EL (cell line): ENCODE measurements at places on chromosomes 6 and 20.

DNA sequence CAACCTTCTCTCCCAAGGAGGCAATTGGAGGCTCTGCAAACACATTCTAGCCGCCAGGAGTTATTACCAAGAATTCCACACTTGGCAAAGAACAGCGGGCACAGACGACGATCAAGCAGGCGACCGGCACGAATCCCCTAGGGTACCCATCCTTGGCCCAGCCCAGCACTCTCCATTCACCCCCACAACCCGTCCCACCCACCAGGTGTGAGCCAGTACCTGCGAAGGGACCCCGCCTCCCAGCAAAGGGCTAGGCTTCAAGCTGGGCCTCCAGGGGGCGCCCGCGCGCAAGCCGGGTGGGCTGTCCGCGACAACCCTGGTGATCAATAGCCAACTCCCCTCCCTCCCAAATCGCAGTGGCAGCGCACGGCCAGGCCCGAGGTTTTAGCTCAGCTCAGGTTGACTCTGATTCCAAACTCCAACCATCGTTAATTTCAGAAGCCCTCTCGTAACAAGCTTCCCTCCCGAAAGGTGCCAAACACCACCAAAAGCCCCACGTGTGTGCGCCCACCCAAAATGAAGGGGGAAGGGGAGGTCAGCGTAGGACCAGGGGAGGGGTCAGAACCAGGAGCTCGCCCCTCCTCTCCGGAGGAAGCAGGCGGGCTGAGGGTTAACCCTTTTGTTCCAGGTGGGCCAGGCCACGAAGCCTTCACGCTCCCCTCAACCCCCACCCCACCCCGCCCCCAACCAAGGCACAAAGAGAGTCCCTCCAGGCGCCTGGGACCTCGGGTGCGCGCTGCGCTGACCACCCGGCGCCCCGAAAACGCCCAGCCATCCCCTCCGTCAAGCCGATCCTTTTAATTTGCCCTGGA is 2.1 kb downstream of the SALL4 start:
- peak; percentile 40 for DNase-seq

- no peak for DNase-seq
Measured at GRCh38 chr6:135577059-135577538, 79.6 kb upstream of the AHI1 start.

GRCh38 chr6:47247227-47247797 is 62.4 kb downstream of the TNFRSF21 start:
- no peak for DNase-seq

- DNase-seq, result peak; percentile 69
Measured at GRCh38 chr6:155382338-155382685, 68.0 kb upstream of the TFB1M start.

- DNase-seq, result peak; percentile 58
Measured at GRCh38 chr20:1933465-1933870, 38.3 kb downstream of the SIRPA start.

DNA sequence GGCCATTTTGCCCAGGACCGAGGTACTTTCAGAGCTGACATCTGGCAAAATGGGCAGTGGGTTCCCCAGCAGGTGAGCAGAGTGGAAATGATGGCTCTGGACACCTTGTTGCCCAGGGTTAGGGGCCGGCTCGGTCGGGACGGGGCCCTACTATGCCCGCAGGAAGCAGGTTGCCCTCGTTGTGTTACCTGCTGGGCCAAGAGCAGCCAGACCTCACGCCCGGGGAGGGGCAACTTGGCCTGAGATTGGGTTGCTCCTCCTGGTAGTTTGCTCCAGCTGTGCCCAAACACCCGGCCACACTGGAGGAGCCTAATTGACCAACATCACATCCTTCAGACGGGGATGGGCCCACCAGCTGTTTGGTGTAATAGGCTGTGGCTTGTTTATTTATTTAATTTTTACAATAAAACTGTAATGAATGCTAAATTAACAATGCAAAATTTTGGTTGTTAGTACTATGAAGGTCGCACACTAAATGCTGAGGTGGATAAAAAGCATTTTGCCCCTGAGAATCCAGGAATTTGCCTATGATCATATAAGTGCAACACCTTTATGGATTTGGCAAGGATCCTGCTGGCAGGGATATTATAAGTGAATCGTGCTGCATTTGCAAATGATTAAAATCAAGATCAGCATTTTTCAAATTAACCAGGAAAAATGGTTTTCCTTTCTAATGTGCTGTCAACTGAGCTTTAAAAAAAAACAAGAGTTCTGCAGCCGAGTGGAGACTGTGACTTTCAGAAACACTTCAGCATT is 26.6 kb upstream of the PCMTD2 start:
- DNase-seq, result no peak

- DNase-seq, result no peak
Measured at GRCh38 chr6:100574836-100575235, 110.1 kb upstream of the SIM1 start.

GRCh38 chr20:46914789-46915379 is 20.2 kb downstream of the EYA2 start:
- no peak for DNase-seq

DNA sequence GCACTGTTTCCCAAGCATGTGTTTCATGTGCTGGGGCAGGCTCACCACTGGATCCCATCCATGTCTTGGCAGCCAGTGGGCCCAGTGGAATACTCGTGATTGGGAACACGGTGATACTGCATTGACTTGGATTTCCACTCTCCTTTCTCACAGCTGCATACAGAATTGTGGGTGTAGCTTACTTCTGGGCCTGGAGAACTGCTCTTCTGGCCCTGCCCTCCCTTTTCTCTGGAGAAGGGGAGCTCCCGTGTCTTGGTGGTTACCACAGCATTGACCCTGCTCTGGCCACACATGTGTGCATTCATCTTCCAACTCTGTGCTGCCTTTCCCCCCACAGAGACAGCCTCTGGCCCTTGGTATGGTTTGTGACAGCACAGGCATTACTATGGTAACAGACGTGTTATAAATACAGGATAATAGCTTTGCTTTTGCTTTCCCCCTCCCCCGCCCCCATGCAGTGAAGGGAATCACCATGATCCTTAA is 21.6 kb downstream of the SOBP start:
- no peak for DNase-seq

DNA sequence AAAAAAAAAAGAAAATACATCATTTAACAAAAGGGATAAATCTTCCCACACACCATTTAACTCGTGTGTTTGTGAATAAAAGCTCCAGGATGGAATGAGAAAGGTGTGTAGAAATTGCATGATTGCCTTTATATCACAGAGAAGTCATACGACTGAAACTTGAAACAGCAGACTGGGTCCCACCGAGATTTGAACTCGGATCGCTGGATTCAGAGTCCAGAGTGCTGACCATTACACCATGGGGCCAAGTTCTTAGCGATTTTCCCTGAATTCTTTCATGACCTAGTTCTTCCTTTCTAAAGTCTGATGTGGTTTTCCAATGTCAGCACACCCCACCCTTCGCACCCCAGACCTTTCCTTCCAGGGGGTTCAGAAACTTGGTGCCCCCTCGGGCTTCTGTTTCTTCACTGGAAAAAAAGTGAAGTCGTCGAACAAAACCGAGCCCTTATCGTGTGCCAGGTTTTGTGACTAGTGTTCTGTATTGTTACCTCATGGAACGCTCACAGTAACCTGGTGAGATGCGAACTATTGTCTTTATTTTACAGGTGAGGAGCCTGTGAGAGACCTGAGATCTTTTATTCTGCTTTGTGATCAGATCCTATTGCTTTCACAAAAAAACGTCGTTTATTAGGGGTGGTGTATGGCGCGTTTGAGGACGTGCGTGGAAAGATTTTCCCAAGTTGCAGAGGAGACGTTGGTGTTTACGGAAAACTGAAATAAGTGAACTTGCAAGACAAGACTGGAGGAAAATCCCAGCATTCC is 120.8 kb downstream of the OR2B2 start:
- DNase-seq, result peak; percentile 88

DNA sequence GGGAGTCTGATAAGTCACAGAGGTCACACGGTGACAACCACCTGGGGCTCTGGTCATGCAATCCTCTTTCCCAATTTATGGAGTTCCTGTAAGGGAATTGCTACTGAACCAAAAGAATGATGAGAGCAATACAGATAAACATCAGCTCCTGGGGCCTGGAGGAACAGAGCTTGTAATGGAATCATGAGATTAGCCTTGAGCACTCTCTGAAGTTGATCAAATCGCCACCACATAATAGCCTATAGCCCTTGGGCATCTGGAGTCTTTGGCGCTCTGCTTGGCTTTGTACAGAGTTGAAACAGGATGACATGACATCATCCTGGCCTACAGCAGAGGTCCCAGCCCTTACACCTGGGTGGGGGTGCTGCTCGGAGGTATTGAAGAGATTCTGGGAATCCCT is 154.3 kb upstream of the DTNBP1 start:
- no peak for DNase-seq

- DNase-seq, result no peak
Measured at GRCh38 chr6:154233383-154233782, 123.2 kb downstream of the IPCEF1 start.

DNA sequence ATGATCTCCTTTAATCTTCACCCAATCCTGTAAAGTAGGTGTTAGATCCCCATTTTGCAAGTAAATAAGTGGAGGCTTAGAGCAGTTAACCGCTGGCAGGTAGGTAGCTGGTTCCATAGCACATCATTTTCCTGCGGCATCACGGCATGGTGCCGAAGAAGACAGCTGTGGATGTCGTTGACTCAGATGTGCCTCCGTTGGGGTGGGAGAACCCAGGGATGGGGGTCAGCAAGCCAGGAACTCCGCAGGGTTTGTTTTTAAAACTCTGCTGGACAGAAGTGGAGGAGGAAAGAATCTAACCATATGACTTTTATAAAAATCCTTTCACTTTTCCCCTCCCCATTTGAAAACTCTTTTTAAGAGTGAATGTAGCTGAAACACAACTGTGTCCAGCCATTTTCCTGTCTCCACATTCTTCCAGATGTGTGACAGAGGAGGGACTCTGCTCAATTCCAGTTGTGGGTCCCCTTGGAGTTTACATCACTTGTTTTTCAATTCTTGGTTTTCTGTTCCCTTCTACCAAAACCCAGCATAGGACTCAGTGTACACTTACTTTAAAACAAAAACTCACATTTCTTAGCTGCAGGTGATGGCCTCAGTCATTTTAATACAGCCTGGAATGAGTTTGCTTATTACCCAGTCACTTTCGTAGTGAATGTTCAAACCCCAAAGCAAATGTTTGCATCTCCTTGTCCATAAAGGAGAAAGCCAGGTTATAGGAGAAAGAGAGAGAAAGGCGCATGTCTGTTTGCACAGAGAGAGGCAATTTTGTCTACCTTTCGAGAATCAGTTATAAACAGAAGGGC is 27.6 kb upstream of the PI16 start:
- no peak for DNase-seq

- DNase-seq, result no peak
Measured at GRCh38 chr20:62825986-62826645, 9.3 kb downstream of the COL9A3 start.

DNA sequence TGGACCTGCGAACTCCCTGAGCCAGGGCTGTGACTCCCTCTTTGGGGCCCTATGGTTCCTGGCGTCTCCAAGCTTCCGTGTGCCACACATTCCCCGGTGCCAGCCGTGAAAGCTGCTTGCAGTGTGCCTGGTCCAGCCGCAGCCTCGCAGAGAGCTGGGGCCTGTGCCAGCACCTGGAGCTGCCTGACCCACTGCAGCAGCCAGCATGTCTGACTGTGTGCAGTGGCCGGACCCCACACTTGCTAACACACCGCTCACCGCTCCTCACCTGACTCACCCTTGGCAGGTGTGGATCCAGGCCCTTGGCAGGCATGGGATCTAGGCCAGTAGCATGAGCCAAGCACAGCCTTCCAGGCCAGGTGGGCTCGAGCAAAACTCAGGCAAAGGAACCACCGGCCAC is 227.5 kb downstream of the OTOR start:
- DNase-seq, result no peak

DNA sequence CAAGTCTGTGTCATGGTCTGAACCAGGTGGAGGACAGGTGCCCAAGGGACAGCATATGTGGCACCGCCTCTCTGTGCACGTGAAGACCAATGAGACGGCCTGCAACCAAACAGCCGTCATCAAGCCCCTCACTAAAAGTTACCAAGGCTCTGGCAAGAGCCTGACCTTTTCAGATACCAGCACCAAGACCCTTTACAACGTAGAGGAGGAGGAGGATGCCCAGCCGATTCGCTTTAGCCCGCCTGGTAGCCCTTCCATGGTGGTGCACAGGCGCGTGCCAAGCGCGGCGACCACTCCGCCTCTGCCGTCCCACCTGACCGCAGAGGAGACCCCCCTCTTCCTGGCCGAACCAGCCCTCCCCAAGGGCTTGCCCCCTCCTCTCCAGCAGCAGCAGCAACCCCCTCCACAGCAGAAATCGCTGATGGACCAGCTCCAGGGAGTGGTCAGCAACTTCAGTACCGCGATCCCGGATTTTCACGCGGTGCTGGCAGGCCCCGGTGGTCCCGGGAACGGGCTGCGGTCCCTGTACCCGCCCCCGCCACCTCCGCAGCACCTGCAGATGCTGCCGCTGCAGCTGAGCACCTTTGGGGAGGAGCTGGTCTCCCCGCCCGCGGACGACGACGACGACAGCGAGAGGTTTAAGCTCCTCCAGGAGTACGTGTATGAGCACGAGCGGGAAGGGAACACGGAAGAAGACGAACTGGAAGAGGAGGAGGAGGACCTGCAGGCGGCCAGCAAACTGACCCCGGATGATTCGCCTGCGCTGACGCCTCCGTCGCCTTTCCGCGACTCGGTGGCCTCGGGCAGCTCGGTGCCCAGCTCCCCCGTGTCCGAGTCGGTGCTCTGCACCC is 109.5 kb upstream of the RAB32 start:
- peak; percentile 19 for DNase-seq

DNA sequence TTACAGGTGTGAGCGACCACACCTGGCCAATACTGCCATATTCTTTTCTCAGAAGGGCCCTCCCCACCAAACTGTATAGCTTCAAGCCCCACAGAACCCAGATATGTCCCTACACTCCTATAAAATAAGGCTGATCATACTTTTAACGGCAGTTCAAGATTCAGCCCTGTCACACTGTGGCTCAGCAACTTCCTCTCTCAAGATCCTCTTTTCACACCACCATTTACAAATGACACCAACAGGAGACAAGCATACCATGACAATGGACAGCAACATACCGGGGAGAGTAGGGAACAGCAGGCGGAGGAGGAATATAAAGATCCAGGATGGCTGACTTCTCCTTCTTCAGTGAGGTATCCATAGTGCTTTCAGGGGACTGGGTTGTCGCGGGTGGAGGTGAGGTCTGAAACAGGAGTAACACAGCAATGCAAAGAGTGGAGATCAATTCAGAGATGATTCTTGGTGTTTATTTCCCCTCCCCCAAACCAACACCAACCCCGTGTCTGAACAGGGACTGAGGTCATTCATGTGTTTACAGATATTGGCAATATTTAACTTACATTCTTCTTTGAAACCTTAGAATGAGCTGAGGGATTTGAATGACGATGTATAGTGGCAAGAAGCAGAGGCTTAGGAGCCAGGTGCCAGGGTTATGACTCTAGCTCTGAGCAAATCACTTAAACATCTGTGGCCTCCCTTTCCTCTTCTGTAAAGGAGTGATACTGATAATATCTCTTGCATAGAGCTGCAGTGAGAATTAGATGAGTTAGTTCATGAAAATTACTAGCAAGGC is 57.6 kb upstream of the IPCEF1 start:
- peak; percentile 79 for DNase-seq

GRCh38 chr20:40962733-40963504 is 65.7 kb upstream of the TOP1 start:
- peak; percentile 65 for DNase-seq
